Activated naive CD8-positive, alpha-beta T cell treated with anti-CD3 and anti-CD28 coated beads, Interleukin-2, amount 10 ng/mL, durations not matched to agents 7 days and 5 days (primary cell): ENCODE measurements at places on chromosomes 7 and 10. TPM values are rescaled to one million over a fixed set of nuclear protein-coding genes. Genes with fewer than 3 reads are reported as not detected.

The SFRP5 gene
- 0.22 TPM for total RNA-seq

The SORCS3 gene
- not detected for total RNA-seq

The ANAPC16 gene
- total RNA-seq, result 89.8 TPM

The NAT16 gene
- not detected for total RNA-seq

The LRRD1 gene
- not detected for total RNA-seq

The HOXA10 gene
- total RNA-seq, result not detected

The RTKN2 gene
- total RNA-seq, result 3.6 TPM

The CDHR3 gene
- 5.1 TPM for total RNA-seq

The NKX1-2 gene
- total RNA-seq, result not detected

The CCL24 gene
- not detected for total RNA-seq

The CALML5 gene
- not detected for total RNA-seq

The CPED1 gene
- not detected for total RNA-seq

The CALHM2 gene
- 117 TPM for total RNA-seq
